Activated CD4-positive, alpha-beta T cell treated with anti-CD3 and anti-CD28 coated beads, Interleukin-2, amount 50 U/mL, for 16 hours (primary cell): ENCODE measurements at places on chromosomes 4 and X.
A peak's percentile ranks its signal among the peaks of the same experiment; 100 is the strongest.

DNA sequence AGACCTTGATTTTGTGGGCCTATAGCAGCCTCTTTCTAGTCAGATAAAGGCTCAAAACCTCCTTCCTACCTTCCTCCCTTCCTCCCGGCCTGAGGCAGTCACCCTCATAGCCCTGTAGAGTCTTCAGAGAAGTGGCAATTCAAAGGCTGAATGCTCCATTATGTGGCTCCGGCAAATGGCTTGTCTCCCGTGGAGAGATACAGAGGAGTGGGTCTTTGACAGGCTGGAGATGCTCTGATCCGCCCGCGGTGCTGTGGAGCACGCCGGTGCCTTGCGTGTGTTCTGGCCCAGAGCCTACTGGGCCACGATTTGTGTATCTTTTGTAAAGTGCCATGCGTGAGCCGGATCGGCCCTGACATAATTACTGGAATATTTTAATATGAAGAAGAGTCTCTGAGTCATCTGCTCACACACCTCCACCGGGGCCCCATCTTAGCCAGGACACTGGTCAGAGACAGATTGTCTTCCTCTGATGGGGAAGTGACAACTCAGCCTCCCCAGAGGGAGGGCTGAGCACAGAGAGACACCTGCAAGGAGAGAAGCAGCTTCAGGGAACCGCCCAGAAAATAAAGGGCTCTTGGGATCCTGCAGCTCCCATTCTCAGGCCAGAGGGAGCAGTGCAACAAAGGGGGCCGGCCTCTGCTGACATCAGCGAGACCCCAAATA lies 88.7 kb downstream of the DCTD start:
- DNase-seq, result no peak

DNA sequence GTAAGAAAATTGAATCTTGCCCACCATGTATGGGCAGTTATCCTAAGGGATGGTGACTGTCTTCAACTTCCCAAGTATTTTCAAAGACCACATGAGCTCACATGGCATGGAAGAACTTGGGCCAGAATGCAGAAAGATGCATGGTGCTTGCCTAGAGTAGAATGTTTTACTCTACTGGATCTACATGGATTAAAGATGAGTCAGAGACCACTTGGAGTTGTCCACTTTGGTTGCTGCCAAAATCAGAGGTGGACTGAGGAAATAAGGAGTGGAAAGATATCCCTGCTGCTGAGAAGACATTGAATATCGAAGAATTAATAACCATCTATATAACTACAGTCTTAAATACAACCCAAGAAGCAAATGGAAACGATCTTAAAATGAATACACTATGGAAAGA lies 498.1 kb downstream of the NLGN4X start:
- no peak for DNase-seq

DNA sequence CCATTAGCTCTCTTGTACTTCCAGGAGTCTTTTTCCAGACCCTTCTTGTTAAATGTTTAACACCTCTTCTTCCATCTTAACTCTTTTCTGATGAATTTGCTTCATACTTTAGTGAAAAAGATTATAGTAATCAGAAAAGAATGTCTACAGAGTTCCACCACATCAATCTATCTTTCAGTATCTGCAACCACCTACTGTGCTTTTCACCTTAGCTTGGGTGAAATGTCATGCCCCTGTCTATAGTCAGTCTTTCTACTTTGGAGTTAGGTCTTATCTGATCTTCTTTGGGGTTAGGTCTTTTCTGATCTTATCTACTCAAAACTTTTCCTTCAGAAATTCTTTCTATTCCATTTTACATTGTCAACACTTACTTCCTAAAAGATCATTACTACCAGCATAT lies 1310.2 kb downstream of the PCDH7 start:
- DNase-seq, result no peak

DNA sequence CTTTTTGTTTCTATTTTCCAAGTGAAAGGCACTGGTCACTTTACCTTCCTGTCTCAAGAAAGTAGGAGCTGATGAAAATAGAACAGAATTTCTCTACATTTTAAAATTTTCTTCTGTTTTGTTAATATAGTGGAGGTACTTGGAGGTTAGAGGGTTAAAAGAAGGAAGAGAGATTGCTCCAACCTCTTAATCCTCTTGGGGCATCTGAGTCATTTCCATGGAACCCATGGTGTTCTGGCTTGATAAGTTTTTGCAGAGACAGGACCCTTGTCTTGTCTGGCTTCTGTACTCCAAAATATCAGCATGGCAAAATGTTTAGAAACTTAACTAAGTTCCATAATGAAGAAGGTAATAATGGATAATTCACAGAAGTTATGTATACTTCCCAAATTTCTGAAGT lies 727.2 kb downstream of the C4orf33 start:
- no peak for DNase-seq

DNA sequence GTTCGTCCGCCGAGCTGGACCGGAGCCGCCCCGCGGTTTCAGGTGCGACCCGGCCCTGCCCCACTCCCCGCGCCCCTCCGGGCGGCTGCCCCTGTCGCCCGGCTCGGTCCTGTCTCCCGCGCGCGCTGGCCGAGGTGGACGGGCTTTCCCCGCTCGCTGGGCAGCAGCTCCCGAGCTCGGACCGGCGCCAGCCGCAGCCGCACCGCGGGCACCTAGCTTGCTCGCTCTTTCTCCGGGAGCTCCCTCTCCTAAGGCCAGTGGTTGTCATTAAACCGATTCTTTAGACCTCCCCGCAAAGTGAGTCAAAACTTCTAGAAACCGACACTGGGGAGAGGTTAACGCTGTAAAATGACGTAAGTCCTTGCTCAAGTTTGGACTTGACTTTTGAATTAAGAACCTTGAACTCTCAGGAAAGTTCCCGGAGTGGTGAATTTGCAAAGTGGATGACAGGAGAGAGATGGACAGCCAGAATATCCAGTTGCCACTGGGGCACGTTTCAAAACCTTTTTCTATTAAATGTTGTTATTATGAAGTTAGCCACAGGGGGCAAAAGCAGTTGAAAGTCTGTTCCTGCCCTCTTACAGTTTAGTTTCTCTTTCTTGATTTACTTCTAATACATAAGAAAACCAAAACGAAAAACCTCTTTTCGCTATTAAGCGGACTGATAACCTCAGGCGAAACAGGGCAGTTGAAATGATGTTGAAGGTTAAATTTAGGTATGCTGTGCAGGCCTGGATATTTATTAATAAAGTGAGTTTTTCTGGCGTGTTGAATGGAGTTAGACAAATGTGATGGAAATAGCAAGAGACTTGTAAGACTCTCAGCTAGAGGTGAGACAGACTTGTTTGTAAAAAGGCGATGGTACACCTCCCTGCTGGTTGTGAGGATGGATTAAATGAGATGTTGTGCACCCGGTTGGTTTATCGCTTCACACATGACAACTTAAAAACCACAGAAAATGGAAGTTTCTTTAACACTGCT lies 847 bp downstream of the PI4K2B start:
- DNase-seq, result peak; percentile 76

DNA sequence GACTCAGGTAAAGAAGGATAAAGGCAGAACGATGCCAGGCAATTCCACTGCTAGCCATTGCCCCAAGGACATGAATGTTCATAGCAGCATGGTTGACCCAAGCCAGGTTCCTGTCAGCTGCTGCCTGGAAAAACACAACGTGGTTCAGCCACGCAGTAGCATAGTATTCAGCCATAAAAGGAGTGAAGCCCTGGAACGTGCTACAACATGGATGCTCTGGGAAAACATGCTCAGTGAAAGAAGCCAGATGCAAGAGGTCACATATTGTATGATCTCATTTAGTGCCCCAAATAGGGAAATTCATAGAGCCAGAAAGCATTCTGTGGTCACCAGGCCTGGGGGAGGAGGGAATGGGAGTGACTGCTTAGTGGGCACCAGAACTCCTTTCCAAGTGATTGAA lies 129.8 kb downstream of the GPR143 start:
- no peak for DNase-seq

- DNase-seq, result no peak
Measured at GRCh38 chr4:6618386-6619115, 21.9 kb upstream of the MRFAP1 start.

DNA sequence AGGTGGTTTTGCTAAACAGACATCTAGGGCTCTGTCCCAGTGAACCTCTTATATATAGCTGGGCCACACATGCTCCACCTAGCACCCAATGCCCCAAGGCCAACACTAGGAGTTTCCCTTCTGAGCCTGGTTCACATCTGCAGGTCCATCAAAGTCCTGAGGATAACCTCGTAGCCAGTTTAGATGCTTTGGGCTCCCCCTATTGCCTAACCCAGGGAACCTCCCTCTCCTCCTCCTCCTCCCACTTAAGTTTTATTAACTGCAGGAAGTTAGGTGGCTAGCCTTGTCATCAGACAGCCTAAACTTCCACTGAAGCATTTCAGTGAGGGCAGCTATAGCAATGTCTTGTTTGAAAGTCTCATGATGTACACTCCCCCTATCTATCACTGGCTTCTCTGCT lies 88.0 kb downstream of the GUCY2F start:
- peak; percentile 5 for DNase-seq

GRCh38 chr4:166518776-166519175 lies 645.7 kb downstream of the TLL1 start:
- no peak for DNase-seq

GRCh38 chrX:11641349-11642065 lies 24.2 kb downstream of the ARHGAP6 start:
- DNase-seq, result no peak

DNA sequence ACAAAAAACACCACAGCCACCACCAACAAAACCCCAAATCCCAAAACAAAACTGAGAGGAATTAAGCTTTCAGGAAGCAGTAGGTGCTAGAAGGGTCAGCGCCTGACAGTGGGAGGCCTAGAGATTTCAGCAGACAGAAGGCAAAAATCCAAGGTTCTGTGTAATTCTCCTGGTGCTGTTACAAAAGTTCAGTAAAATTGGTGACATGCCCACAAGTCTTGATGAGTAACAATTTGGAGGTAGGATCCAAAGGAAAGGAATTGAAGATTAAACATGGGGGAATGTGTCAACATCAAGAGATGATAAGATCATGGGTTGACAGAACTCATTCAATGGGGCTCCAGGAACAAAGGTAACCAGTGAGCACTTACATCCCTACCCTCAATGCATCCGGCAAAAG lies 653.8 kb upstream of the CPEB2 start:
- DNase-seq, result no peak

DNA sequence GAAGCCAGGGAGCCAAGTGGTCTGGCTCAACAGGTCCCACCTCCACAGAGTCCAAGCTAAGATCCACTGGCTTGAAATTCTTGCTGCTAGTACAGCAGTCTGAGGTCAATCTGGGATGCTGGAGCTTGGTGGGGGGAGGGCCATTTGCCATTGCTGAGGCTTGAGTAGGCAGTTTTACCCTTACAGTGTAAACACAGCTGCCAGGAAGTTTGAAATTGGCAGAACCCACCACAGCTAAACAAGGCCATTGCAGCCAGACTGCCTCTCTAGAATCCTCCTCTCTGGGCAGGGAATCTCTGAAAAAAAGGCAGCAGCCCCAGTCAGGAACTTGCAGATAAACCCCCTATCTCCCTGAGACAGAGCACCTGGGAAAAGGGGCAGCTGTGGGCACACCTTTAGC lies 84.9 kb downstream of the EDA2R start:
- DNase-seq, result no peak

DNA sequence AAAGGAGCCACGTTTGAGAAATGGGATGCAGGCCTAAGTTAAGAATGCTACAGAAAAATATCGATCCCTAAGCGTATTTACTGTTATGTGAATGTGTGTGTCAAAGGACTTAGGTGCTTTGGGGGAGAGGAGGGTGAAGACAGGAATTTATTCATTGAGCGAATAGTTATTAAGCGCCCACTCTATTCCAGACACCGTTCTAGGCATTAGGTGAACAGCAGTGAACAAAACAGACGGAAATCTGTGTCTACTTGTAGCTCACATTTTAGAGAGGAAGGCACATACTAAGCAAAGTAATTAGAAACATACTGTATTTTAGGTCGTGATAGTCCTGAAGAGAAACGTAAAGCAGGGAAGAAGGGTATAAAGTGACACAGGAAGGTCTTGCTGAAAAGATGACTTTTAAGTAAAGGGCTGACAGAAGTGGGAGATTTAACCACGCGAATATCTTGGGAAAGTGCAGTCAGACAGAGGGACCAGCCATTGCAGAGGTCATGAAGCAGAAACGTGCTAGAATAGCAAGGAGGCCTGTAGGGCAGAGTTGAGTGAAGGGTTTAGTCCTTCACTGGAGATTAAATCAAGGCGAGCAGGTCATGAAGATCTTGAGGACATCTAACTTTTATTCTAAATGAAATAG lies 541 bp downstream of the AIMP1 start:
- DNase-seq, result no peak

- DNase-seq, result no peak
Measured at GRCh38 chr4:91434631-91435030, 869.1 kb upstream of the GRID2 start.

GRCh38 chr4:48653217-48654014 lies 126.7 kb downstream of the FRYL start:
- DNase-seq, result peak; percentile 68

DNA sequence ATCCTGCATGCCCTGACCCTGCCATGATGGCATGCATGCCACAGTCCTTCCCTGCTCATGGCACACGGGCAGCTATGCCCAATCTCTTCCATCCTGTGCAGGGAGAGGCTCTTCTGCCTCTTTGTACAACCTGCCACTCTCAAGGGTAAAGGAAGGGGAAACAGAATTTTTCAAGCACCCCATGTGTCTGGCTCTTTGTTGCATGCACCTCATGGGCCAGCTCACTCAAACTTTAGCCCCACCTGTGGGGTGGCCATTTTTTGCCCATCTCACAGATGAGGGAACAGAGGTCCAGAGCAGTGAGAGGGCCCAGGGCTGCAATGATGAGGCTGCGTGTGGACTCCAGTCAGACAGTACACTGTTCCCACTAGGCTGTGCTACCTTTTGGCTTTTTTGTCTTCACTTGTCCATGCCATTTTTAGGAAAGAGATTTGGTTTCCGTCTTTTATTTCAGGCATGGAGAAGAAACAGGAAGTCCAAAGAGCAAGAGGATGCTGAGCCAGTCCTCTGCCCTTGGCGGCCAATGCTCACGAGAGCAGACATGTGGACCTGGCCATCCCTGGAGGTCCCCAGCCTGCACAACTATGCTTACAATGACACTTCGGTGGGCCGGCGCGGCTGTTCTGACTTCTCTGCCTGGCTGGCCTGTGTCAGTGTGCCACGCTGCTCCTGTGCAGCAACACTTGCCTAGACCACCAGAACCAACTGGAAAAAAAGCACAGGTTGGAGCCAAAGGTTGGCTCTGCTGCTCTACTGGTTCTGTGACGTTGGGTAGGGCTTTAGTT lies 45.6 kb downstream of the NSG1 start:
- no peak for DNase-seq

- DNase-seq, result no peak
Measured at GRCh38 chr4:119725688-119726330, 97.2 kb upstream of the PDE5A start.

- no peak for DNase-seq
Measured at GRCh38 chrX:120087289-120088017, 10.0 kb upstream of the RHOXF2B start.
